Gastroesophageal sphincter (tissue), 4 donors: ENCODE measurements at places on chromosomes 16 and 17. TPM values are rescaled to one million over a fixed set of nuclear protein-coding genes. Genes with fewer than 3 reads are reported as not detected.

- ATAC-seq, result no peak
Observed at GRCh38 chr16:7997966-7998365, 592.3 kb downstream of the TMEM114 start.

GRCh38 chr16:61713787-61714186 lies 322.5 kb downstream of the CDH8 start:
- no peak for ATAC-seq

- no peak for ATAC-seq
Observed at GRCh38 chr17:82324566-82325285, 7.3 kb upstream of the CD7 start.

- ATAC-seq, result peak; percentile 19
Observed at GRCh38 chr17:80477647-80478478, 1.5 kb upstream of the NPTX1 start.

KRT9 gene
- not detected for total RNA-seq

SPN gene
- 2.0 TPM for total RNA-seq

- ATAC-seq, result peak; percentile 69
Observed at GRCh38 chr17:39231591-39232551, 6.1 kb upstream of the STAC2 start.

GRCh38 chr17:79117905-79118487 lies 43.4 kb downstream of the ENGASE start:
- no peak for ATAC-seq

- ATAC-seq, result peak; percentile 31
Observed at GRCh38 chr17:78970834-78971755, 8.6 kb downstream of the LGALS3BP start.

DNA sequence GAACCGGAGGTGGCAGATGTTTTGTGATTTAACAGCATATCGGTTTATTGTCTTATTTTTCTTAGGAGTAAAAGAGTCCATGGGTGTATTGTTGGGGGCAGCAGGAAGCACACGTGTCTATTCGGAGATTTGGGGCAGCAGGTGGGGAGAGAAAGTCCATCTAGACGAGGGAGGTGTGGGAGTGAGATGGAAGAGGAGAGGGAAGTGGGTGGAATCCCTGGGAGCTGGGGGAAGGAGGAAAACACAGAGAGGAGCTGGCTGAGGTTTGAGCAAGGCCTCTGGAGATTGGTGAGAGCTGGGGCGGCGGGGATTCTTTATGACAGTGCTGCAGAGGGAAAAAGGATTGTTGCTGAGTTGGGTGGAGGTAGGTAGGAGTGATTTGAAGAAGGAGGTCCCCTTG lies 72.1 kb downstream of the PRKCB start:
- ATAC-seq, result no peak

DNA sequence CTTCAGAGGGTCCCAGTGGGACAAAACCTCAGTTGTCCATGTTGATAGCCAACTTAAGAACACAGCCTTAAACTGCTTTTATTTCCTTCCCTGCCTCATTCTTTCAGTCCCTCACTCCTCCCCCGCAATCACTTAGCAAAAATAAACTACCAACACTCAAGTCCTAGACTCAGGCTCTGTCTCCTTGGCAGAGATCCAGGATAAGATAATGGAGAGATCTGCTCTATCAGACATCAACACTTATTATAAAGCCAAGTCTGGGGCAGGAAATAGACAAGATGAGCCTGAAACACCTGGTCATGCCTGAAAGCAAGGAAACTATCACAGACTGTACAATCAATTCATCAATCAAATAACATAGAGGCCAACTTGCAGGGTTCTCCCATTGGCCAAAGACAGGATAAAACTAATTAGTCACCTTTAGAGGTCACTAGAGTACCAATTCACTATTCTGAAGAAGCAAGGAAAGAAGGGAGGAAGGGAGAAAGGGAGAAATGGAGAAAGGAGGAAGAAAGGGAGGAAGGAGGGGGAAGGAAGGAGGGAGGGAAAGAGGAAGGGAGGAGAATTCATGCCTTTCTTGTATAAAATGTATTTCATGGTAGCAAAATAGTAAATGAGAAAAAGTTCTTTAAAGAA lies 15.7 kb downstream of the HYDIN start:
- no peak for ATAC-seq

TRPV3 gene
- 0.67 TPM for total RNA-seq

GRCh38 chr17:69404399-69404798 lies 10.1 kb upstream of the MAP2K6 start:
- ATAC-seq, result no peak

SGCA gene
- 145 TPM for total RNA-seq

- ATAC-seq, result no peak
Observed at GRCh38 chr17:62723842-62724241, 84.3 kb downstream of the MARCHF10 start.

DNA sequence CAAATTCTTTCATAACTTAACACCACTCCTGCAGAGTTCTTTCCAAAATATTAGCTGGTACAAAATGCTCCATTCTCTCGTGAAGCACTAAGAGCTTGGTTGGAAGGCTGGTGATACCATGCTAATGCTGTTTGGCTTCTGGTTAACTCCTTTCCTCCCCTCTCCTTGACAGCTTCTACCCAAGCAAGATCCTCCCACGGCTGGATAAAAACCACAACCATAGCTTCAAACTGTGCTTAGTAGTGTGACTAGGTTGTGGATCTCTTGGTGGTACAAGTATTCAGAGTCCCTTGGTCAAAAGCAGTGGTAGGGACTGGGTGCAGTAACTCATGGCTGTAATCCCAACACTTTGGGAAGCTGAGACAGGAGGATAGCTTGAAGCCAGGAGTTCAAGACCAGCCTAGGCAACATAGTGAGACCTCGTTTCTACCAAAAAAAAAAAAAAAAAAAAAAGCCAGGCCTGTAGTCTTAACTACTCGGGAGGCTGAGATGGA lies 2.3 kb downstream of the PHAF1 start:
- ATAC-seq, result no peak

DNA sequence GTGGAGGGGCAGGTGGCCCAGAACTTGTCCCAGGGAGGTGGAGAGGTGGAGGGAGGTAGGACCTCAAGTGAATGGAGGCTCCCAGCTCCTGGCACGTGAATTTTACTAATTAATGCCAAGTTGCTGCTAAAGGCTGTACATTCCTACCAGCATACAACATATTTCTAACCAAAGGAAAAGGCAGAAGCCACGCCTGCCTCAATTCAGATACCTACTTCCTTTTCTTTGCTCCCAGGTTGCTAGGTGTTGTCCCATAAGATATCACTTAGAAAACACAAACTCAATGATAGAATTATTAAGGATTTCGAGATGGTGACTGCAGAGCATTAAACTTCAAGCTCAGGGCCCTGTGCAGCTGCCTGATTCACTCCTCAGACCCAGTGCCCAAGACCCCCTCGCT lies 20.5 kb upstream of the SMPD3 start:
- ATAC-seq, result no peak

DNA sequence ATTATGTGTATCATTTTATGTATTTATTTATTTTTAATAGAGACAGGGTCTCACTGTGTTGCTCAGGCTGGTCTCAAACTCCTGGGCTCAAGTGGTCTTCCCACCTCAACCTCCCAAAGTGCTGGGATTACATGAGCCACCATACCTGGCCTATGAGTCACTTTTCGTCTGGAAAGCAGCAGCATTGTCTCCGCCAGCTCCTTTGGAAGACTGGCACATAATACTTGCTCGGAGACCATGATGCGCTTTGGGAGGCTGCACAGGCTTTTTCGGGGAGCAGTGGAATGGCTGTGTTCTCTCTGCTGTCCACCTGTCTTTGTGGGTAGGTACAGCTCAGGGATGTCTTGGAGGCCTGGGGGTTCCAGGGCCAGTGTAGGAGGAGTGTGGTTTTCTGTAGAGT lies 102.2 kb downstream of the AATF start:
- ATAC-seq, result no peak

KRTAP4-4 gene
- not detected for total RNA-seq

ACE gene
- 9.5 TPM for total RNA-seq

DNA sequence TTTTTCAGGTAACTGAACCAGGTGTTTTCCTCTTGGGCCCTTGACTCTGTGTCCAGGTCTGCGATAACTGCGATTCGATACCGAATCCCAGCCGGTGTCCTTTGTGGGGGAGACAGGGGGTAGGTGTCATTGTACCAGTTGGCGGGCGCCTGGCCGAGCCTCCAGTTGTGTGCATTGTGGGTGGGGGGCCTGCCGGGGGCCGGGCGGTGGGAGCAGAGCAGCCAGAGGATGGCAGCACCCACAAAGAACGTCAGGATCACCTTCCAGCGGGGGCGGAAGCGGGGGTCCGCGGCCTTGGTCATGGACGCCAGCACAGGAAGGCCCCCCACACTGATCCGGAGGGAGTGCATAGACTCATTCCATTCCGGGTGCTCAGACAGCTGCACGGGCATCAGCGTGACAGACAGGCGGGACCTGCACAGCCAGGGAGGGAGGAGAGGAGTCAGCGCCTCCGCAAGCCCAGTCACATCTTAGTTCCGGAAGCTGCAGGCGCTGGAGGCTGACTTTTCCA lies 12.3 kb downstream of the CANT1 start:
- ATAC-seq, result no peak

KLHL10 gene
- total RNA-seq, result 2.2 TPM

TM4SF5 gene
- not detected for total RNA-seq

DNA sequence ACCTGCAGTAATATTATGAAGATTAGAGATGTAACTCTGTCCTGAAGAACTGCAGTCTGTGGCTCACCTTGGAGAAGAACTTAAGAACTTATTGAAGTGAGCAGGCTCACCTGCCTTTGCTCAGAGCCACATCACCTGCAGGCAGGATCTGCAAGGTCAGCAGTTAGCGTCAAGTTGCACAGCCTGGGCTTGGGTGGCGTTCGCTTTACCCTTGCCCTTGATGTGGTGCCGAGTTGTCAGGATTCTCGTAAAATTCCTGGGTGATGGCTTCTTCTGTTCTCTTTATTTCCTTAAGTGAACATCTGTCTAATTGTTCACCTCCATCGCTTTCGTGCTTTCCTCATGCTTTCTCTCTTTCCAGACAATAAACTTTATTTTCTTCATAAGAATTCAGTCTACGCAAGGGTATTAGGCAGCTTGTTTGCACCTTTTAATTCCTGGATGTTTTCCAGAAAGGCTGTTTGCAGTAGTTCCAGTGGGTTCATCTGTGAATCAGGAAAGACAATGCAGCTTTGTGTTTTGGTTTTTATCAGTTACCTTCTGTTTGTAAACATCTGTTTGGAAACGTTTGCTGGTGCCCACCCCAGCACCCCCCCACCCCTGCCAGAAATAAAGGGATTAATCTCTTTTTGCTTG lies 254.3 kb downstream of the WWOX start:
- ATAC-seq, result no peak

- no peak for ATAC-seq
Observed at GRCh38 chr16:72049110-72049509, 5.2 kb upstream of the HP start.

DNA sequence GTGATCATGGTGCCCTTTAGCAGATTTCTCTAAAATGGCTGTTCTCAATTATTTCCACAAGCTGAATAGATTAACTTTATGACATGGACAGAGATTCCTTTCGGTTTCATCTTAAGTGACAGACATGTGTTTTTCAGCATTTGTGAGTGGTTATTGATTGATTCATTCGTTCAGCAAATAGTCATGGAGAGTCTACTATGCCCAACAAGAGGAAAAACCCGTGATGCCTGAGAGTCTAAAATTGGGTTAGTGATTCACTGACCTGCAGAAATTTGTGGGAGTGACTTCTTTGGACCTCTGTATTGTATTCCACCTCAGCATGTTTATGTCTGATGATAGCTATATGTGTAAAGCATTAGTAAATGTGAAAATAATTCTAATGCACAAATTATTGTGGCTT lies 28.0 kb upstream of the DUSP14 start:
- no peak for ATAC-seq

GRCh38 chr16:14151256-14152030 lies 80.3 kb downstream of the MRTFB start:
- ATAC-seq, result peak; percentile 31

GRCh38 chr16:1972490-1972877 lies 631 bp downstream of the TBL3 start:
- ATAC-seq, result no peak

- peak; percentile 63 for ATAC-seq
Observed at GRCh38 chr16:58494981-58495520, 4.9 kb upstream of the NDRG4 start.

KRTAP2-3 gene
- total RNA-seq, result not detected

- ATAC-seq, result no peak
Observed at GRCh38 chr17:7856011-7856810, 1.1 kb downstream of the NAA38 start.

- ATAC-seq, result no peak
Observed at GRCh38 chr16:54862529-54862928, 68.1 kb upstream of the IRX5 start.

DNA sequence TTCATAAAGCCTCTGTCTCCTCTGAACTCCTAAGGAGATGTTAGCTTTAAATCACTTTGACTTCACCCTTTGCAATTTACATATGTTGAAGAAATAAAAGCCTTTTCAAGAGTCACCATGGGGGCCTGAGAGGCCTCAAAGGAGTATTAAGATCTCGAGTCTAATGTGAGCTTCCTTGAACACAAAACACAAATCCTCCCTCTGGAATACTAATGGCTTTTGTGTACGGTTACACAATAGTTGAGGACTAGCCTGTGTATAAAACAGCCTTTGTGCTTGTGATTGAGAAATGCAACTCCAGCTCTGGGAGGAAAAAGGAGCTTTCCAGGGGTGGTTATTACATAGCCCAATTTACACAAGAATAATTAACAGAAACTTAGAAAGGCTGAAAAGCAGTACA lies 1140.2 kb downstream of the CDH11 start:
- no peak for ATAC-seq

NSRP1 gene
- total RNA-seq, result 39.5 TPM

DNA sequence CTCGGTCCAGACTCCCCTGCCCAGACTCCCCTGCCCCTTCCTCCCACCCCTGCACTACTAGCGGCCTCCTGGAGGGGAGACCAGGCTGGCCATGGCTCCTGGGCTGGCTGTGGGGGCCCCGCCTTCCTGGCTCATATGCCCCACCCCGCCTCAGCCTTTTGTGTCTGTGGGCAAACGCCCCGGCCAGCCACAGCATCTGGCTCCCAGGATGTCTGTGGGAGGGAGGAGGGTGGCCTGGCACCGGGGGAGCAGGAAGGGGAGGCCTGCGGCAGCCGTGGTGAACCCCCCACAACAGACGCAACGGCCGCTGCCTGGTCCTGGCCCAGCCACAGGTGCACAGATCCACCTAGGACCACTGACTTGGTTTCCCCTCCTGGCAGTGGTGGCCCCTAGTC lies 32.9 kb downstream of the BAHCC1 start:
- no peak for ATAC-seq
